ENCODE measurements at places on chromosomes 13 and 19.

DNA sequence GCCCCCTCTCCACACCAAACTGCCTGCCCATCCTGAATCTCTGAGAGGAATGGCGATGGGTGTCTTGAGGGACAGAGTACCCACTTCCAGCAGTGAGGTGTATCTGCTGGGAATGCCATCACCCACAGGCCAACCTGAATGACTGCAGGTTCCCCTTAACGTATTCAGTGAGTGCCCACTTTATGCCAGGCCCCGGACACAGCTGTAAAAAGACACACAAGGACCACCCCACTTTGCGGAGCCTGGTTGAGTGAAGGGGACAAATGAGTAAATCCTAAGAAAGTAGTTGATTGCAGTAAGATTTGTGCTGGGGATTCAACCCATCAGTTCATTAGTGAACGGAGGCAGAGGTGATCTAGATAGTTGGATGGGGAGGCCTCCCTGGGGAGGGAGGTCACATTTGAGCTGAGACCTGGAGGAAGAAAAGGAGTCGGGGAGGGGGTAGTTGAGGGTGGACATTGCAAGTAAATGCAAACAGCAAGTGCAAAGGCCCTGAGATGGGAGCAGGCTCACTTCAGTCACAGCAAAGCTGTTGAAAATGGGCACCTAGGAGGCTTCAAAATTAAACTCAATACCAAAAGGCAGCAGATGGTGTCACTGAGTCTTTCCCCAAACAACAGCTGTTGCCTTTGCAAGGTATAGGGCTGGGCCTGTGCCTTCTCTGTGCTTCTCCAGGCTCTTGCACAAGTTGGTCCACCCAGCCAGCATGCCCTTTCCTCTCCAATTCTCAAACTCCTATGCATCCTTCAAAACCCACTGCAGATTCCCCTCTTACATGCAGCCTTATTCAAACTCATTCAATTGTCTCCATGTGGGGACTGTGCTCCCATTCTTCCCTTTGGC, 4.3 kb downstream of the GDF15 start:
- no peak for DNase-seq

GRCh38 chr19:38251564-38252051, 4.6 kb downstream of the PPP1R14A start:
- DNase-seq, result no peak

DNA sequence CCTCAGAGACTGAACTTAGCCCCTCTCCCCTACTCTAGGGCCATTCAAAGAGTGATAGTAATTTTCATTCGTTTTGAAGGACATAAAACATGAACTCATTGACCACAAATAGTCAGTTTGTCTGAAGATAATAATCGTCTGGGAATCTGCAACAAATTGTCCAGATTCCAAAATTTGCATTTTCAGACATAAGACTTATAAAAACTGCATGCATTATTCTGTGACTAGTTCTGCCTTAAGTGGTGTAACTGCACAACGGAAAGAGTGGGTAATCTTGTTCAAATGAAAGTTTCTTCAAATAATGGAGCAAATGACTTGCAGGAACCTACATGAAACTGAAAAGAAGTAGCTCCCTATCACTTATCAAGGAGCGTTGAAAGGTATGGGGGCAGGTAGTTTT, 8.4 kb downstream of the CSNK1A1L start:
- DNase-seq, result no peak

DNA sequence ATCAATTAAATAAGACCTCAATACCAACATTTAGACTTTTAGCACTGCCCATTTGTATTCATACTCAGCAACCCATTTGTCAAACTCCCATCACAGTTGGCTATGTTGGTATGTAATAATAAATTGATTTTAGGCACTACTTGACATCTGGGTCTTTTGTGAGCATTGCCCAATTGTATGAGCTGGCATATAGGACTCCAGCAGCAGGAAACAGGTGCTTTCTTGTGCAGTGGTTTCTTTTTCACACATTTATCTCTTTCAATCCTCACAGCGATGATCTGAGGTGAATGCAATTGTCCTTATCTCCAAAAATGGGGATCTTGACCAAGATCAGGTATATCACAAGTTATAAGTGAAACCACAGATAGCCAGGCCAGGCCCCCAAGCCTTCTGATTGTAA, 96.9 kb upstream of the OXGR1 start:
- DNase-seq, result no peak

- DNase-seq, result no peak
Observed at GRCh38 chr19:13022111-13022858, 27.0 kb downstream of the NFIX start.

All from neural crest cell (in vitro differentiated cells).